ENCODE measurements at places on chromosomes 2 and 18. TPM values are rescaled to one million over a fixed set of nuclear protein-coding genes. Genes with fewer than 3 reads are reported as not detected.

The HOXD1 gene
- total RNA-seq = 4.0 TPM

GRCh38 chr2:240139011-240139441 is 1.4 kb downstream of the OTOS start:
- DNase-seq = no peak

The BUB1 gene
- total RNA-seq = 14.7 TPM

DNA sequence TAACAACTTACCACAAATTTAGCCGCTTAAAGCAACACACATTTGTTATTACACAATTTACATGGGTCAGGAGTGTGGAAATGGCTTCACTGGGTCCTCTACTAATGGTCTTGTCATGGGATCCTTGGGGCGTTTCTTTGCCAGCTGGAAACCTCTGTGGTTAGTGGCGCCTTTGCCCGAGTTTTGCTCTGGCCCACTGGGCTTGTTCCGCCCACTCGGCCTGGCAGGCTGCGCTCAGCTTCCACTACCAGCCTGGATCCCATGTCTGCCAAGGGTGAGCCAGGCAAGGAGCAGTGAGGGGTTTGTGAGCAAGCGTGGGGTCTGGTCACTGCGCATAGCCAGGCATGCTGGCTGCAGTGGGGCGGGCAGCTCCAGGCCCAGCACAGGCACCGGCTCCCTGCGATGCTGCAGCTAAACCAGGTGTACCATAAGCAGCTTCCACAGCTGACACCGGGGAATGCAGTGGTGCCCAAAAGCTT is 16.2 kb upstream of the MBD2 start:
- no peak for DNase-seq

The UGT1A10 gene
- total RNA-seq = 45.2 TPM
